ENCODE measurements at places on chromosomes 5 and 9. TPM values are rescaled to one million over a fixed set of nuclear protein-coding genes. Genes with fewer than 3 reads are reported as not detected.

The NR5A1 gene
- total RNA-seq = 0.35 TPM

The FSD1L gene
- total RNA-seq = 16.9 TPM

The ABO gene
- 0.11 TPM for total RNA-seq

The LIFR gene
- 21.3 TPM for total RNA-seq

The FBP2 gene
- not detected for total RNA-seq

The GABBR2 gene
- total RNA-seq = 0.84 TPM

The AP3B1 gene
- 46.6 TPM for total RNA-seq

The RANBP3L gene
- total RNA-seq = not detected

The GRM6 gene
- not detected for total RNA-seq

The C5orf58 gene
- not detected for total RNA-seq

The ROR2 gene
- total RNA-seq = 12.4 TPM

The SCGB3A2 gene
- total RNA-seq = not detected

The LVRN gene
- 0.56 TPM for total RNA-seq

The GAS1 gene
- 24.6 TPM for total RNA-seq

The TRIM7 gene
- total RNA-seq = not detected

The C5orf15 gene
- 38.4 TPM for total RNA-seq

The CCL27 gene
- 0.86 TPM for total RNA-seq

The SLC1A1 gene
- 0.89 TPM for total RNA-seq

The DPYSL3 gene
- total RNA-seq = 102 TPM

The NEK6 gene
- total RNA-seq = 31.7 TPM

The MLANA gene
- total RNA-seq = not detected

The IFNB1 gene
- not detected for total RNA-seq

The MCTP1 gene
- 1.8 TPM for total RNA-seq

The FAM169A gene
- total RNA-seq = 11.6 TPM

The DRD1 gene
- total RNA-seq = not detected

The CCNJL gene
- 29.7 TPM for total RNA-seq

The RORB gene
- total RNA-seq = 0.75 TPM

The PSD2 gene
- 0.68 TPM for total RNA-seq

The FAT2 gene
- not detected for total RNA-seq

The SPATA31D4 gene
- total RNA-seq = not detected

The MEF2C gene
- 46.0 TPM for total RNA-seq

The PRDM9 gene
- total RNA-seq = not detected

The ATG10 gene
- 10.4 TPM for total RNA-seq

The GARNL3 gene
- 10.5 TPM for total RNA-seq

The ARL14EPL gene
- not detected for total RNA-seq

The DDX4 gene
- not detected for total RNA-seq

Data from neural crest cell (in vitro differentiated cells).